ENCODE measurements at places on chromosomes 11 and 22.

DNA sequence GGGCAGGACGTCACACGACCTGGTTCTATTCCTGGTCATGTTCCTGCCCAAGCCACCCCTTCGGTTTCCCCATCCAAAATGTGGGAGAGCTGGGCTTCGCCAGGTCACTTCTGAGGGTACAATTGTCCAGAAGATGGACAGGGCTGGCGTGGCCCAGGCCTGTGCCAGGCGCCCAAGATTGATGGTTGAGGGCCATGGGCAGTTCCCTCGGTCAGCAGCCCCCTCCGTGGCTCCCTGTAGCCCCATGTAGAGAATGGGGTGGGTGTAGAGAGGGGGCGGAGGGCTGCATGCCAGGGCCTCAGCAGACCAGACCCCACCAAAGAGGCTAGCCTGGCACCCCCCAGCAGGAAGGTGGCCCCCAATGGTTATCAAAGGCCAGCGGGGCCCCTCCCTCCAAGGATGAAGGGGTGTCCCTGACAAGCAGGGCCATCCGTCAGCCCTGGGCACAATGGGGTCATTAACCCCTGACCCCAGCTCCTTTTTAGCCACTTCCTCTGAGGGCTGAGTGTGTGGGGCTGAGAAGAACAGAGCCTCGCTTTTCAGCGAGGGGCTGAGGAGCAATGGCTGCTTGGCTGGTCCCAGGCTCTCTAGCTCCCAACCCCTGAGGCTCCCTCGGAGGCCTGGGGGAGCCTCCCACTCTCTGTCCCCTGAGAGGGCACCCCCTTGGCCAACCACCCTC lies 11.0 kb upstream of the PICK1 start:
- DNase-seq: no peak

- peak; percentile 10 for DNase-seq
Observed at GRCh38 chr22:23504516-23504915, 75.6 kb downstream of the IGLL1 start.

DNA sequence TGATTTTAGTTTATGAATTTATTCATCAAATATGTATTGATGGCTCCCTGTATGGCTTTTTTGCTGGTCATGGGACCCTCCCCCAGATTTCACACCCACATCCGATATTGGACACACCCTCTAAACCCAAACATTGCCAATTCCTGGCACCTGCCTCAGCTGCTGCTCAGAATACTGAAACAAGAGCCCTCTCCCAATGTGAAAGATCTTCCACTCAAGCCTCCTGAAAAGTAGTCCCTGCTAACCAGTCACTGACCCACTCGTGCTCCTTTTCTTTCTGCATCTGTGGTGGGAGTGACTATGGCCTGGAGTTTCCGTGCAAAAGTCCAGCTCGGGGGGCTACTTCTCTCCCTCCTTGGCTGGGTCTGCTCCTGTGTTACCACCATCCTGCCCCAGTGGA lies at the start of gene CLDN25:
Gene CLDN25, plus strand, starts transcription at position 301 of the 400 bp plus-strand sequence. Its CDS starts 0 bp downstream, at position 301.
- no peak for DNase-seq

- no peak for DNase-seq
Observed at GRCh38 chr11:131579932-131580387, 209.5 kb downstream of the NTM start.

DNA sequence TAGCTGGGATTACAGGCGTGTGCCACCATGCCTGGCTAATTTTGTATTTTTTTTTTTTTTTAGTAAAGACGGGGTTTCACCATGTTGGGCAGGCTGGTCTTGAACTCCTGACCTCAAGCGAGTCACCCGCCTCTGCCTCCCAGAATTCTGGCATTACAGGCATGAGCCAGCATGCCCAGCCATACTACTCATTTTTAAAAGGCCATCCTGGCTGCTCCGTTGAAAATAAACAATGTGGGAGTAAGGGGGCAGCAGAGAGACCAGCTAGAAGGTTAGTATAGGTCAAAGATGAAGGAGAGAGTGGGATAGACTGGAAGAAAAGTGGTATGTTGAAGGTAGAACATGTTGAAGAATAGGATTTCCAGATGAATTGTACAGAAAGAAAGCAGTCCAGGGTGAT lies 17.6 kb upstream of the LIN7C start:
- no peak for DNase-seq

- no peak for DNase-seq
Observed at GRCh38 chr22:24066865-24067264, 55.8 kb downstream of the CABIN1 start.

- no peak for DNase-seq
Observed at GRCh38 chr11:46264030-46264429, 13.4 kb upstream of the CREB3L1 start.

- no peak for DNase-seq
Observed at GRCh38 chr11:101030015-101030414, 99.6 kb downstream of the PGR start.

GRCh38 chr22:49199224-49199623 lies 628.4 kb downstream of the BRD1 start:
- no peak for DNase-seq

GRCh38 chr11:117818041-117818873 lies 6.3 kb downstream of the FXYD2 start:
- no peak for DNase-seq

- DNase-seq: no peak
Observed at GRCh38 chr22:37560608-37561211, 430 bp downstream of the CDC42EP1 start.

DNA sequence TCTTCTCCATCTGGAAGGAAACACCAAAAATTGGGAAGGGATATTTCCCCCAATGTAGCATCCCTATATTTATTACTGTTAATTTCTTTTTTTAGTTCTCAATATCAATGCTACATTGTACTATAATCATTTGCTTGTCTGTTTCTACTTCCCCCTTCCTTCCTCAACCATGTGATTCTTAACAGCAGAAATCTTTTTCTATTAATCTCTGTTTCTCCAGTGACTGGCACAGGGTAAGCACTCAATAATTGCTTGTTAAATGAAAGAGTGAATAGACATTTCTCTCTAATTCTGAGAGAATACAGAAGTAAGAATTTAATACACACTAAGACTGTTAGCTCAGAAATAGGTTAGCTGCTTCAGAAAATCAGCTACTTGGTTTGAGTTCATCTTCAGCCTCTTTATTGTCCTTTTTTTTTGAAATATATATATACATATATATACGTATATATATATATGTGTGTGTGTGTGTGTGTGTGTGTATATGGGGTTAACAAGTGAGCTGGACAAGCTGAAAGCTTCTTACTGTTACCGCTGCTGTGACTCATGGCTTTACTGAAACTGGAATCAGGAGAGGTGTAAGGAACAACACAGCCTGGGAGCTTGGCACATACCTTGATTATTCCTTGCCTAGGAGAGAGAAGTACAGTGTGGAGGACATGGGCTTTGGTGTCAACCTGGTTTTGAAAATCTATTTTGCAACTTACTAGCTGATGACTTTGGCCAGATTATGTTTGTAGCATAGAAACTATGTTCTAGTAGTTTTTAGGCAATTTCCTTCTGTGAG lies 26.2 kb upstream of the PDE3B start:
- no peak for DNase-seq

Data from D721Med (cell line).